ENCODE measurements at places on chromosomes 16 and 17.

- no peaks in the 10 kb centered on the region for H3K27me3 ChIP-seq
- no peaks in the 10 kb centered on the region for H3K36me3 ChIP-seq
- H3K4me3 ChIP-seq, result peak overlapping the region; percentile 71
- peaks cover 22% of the 10 kb centered on the region for H3K4me1 ChIP-seq
- DNase-seq, result peak; percentile 69
- peak overlapping the region; percentile 30 for H3K27ac ChIP-seq
These were observed 5.3 kb upstream of the WDR24 start for GRCh38 chr16:695355-696089.

- H3K36me3 ChIP-seq, result peaks cover 2% of the 10 kb centered on the region
- H3K27me3 ChIP-seq, result no peaks in the 10 kb centered on the region
- H3K4me1 ChIP-seq, result no peaks in the 10 kb centered on the region
- H3K27ac ChIP-seq, result no peak overlapping the region
- H3K4me3 ChIP-seq, result no peak overlapping the region
- no peak for DNase-seq
These were observed 372.3 kb upstream of the SALL1 start for GRCh38 chr16:51523400-51523799.

GRCh38 chr16:4726616-4727015 is 7.5 kb downstream of the ANKS3 start:
- peaks cover 12% of the 10 kb centered on the region for H3K36me3 ChIP-seq
- no peaks in the 10 kb centered on the region for H3K27me3 ChIP-seq

DNA sequence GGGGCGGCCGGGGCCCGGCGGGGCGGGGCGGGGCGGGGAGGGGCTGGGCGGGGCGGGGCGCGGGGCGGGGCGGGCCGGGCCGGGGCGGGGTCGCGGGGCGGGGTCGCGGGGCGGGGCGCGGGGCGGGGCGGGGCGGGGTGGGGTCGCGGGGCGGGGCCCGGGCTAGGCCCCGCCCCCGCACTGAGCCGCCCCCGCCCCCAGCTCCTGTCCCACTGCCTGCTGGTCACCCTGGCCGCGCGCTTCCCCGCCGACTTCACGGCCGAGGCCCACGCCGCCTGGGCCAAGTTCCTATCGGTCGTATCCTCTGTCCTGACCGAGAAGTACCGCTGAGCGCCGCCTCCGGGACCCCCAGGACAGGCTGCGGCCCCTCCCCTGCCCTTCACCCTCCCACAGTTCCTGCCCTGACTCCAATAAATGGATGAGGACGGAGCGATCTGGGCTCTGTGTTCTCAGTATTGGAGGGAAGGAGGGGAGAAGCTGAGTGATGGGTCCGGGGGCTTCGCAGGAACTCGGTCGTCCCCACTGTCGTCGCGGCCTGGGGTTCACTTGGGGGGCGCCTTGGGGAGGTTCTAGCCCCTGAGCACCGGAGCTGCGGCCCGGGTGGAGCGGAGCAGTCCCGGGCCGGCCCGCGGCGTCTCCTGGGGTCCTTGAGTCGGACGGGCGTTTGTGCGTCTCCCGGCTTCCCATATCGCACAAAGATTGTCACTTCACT is 795 bp upstream of the HBM start:
- no peak overlapping the region for H3K27ac ChIP-seq
- no peak for DNase-seq
- H3K4me3 ChIP-seq, result no peak overlapping the region
- H3K36me3 ChIP-seq, result no peaks in the 10 kb centered on the region

DNA sequence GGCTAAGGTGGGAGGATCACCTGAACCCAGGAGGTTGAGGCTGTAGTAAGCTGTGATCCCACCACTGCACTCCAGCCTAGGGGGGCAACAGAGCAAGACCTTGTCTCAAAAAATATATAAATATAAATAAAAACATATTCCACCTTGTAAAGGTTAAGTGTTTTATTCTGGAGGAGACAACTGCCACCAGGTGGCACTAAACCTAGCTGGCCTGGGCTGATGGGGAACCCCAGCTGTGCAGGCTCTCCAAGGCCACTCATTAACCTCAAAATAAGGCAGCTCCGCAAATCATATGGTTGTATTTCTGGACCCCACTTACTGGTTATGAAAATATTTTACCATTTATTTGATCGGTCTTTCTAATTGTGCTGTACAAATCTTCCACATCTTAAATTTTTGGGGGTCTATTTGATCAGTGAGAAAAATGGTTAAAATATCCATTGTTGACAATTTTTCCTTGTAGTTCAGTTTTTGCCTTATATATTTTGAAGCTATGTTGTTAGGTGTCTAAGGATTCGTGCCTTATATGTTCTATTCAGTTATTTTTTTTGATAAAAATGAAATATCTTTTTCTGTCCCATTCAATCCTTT is 8.5 kb upstream of the ICAM2 start:
- peaks cover 34% of the 10 kb centered on the region for H3K4me1 ChIP-seq
- peak; percentile 87 for DNase-seq
- H3K4me3 ChIP-seq, result no peak overlapping the region
- no peak overlapping the region for H3K27ac ChIP-seq
- no peaks in the 10 kb centered on the region for H3K36me3 ChIP-seq

DNA sequence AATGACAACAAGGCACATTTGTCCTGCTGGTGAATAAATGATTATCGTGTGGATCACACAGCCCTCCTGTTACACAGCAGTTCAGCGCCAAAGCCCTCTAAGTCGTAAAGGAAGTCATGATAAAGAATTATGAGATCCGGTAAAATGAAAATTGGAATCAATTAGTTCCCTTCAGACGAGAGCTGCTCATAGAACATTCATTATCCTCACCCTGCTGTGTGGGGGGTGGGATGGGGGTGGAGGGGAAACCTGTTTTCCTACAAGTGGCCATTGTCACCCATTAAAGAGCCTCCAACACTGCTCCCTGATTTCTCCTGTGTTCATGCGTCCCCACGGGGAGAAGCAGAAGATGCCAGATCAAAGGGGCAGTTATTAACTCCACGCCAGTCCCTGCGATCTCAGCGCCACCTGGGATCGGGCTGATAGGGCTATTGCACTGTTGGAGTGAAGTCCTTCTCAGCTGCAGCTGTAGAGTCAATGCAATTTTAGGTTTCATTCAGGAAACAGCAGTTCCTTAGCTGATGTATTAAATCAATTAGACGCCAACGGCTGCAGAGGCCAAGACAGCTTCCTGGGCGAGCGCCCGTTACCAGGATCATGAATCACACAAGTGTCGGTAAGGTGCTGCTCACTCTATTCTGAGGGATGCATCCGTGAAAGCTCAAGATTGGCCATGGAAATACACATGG is 19.2 kb upstream of the CACNG4 start:
- no peak overlapping the region for H3K4me3 ChIP-seq
- no peaks in the 10 kb centered on the region for H3K36me3 ChIP-seq
- H3K27ac ChIP-seq, result no peak overlapping the region
- H3K4me1 ChIP-seq, result peaks cover 18% of the 10 kb centered on the region

DNA sequence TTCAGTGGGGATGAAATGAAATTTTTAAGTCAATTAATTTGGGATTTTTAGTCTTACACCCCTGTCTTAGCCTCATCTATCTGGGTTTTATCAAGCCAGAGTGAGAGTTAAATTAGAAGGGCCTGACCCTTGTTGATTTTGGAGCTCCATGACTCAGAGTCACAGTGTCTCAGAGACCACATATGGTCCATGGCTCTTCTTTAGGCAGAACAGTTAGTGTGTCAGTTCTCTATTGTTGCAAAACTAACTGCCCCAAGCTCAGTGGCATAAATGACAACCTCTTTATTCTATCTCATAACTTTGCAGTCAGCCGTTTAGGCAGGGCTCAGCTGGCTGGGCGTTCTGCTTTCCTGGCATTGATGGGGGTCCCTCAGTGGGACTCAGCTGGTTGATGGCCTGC is 44.7 kb downstream of the IRF8 start:
- no peaks in the 10 kb centered on the region for H3K27me3 ChIP-seq
- DNase-seq, result no peak
- H3K27ac ChIP-seq, result peak overlapping the region; percentile 87
- H3K4me1 ChIP-seq, result peaks cover 55% of the 10 kb centered on the region
- H3K4me3 ChIP-seq, result no peak overlapping the region

GRCh38 chr16:66562986-66563385 is 3.3 kb upstream of the CMTM1 start:
- no peak overlapping the region for H3K27ac ChIP-seq
- no peaks in the 10 kb centered on the region for H3K27me3 ChIP-seq
- no peak overlapping the region for H3K4me3 ChIP-seq
- H3K4me1 ChIP-seq, result peaks cover 58% of the 10 kb centered on the region

- H3K27me3 ChIP-seq, result peaks cover 7% of the 10 kb centered on the region
- no peaks in the 10 kb centered on the region for H3K36me3 ChIP-seq
- H3K4me3 ChIP-seq, result no peak overlapping the region
- H3K27ac ChIP-seq, result peak overlapping the region; percentile 30
These were observed 75.4 kb upstream of the RBL2 start for GRCh38 chr16:53358884-53359283.

DNA sequence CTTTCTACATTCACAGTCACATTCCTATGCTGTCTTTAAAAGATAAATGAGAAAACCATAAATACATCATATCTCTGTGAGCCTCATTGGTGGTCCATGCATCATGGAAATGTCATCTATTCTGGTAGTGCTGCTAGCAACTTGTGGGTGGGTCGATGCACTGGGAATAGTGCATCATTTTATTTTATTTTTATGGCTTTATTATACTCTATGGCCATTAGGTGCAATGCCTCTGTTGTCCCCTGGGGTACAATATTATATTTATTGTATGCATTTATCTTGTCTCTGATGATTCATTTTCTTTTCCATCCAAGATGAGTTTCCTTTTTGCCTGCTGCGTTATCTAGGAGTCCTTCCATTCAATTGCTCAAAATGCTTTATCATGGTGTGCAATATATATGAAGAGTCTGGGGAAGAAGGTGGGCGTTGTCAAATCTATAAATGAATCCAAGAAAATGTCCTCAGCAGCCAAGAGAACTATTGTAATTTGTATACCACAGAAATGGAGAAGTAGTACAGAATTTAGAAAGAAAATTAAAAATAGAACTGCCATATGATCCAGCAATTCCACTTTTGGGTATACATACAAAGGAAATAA is 324.0 kb downstream of the KCNJ2 start:
- no peak for DNase-seq
- no peak overlapping the region for H3K4me3 ChIP-seq
- H3K4me1 ChIP-seq, result no peaks in the 10 kb centered on the region
- peaks cover 4% of the 10 kb centered on the region for H3K27me3 ChIP-seq
- no peaks in the 10 kb centered on the region for H3K36me3 ChIP-seq
- H3K27ac ChIP-seq, result no peak overlapping the region

DNA sequence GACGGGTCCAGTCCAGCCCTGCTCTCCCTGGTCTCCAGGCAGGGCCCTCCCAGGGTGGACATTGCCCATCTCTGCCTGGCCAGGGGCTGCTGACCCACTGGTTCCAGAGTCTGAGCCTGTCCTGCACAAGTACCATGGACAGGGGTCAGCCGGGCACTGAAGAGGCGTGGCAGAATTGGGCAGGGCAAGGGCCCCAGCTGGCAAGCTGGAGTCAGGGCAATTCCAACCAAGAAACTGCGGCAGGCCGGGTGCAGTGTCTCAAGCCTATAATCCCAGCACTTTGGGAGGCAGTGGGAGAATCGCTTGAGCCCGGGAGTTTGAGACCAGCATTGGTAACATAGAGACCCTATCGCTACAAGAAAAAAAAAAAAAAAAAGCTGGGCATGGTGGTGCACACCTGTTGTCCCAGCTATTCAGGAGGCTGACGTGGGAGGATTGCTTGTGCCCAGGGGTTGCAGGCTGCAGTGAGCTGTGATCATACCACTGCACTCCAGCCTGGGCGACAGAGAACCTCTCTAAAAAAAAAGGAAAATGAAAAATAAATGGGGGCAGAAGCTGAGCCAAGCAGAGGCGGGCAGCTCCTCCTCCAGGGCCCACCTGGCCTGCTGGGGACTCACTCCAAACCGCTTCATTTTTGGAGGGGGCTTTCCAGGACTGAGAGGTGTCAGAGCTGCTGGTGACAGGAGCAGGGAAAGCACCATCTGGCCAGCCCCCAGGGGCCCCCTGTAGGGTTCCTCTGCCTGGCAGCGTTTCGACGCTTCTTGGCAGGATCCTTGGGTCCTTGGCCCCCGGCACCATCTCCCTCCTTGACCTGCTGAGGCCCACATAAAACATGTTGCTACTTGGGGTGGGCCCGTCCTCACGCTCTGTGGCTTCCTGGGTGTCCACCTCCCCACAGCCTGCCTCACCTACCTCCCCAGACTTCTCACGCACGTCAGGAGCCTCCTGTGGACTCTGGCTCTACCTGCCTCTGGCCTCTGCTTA is 2.9 kb upstream of the MAFG start:
- no peak overlapping the region for H3K27ac ChIP-seq
- no peak for DNase-seq
- peaks cover 5% of the 10 kb centered on the region for H3K27me3 ChIP-seq
- H3K36me3 ChIP-seq, result peaks cover 13% of the 10 kb centered on the region
- H3K4me3 ChIP-seq, result no peak overlapping the region

- DNase-seq, result peak; percentile 61
- H3K36me3 ChIP-seq, result no peaks in the 10 kb centered on the region
- peaks cover 9% of the 10 kb centered on the region for H3K4me1 ChIP-seq
- H3K27me3 ChIP-seq, result peaks cover 20% of the 10 kb centered on the region
- H3K4me3 ChIP-seq, result peak within 1 kb of the TSS; percentile 80
- H3K27ac ChIP-seq, result no peak within 1 kb of the TSS
These were observed at the start of gene CCDC40 for GRCh38 chr17:80035937-80036714. TSS of gene CCDC40 (plus strand) at chr17:80036642. CDS start at chr17:80036663, 21 bp downstream.

DNA sequence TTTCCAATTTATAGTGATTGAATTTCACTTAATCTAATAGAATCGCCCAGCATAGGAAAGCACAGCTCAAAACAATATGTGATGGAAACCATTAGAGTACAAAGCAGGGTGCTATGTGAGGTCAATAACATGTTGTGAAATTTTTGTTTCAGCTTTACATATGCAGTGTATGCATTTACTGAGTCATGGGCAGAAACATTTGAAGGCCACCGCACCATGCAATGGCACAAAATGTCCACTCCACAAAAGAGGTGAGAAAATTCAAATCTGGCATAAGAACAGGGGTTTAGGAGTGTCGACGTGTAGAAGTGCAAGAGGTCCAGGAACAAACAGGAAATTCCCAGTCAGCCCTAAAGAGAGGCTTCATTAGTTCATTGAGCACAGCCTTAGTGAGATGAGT is 131.2 kb downstream of the ANKFN1 start:
- no peak overlapping the region for H3K27ac ChIP-seq
- DNase-seq, result no peak
- H3K4me1 ChIP-seq, result no peaks in the 10 kb centered on the region

- no peak overlapping the region for H3K27ac ChIP-seq
- H3K4me3 ChIP-seq, result no peak overlapping the region
- peaks cover 11% of the 10 kb centered on the region for H3K27me3 ChIP-seq
- H3K36me3 ChIP-seq, result no peaks in the 10 kb centered on the region
These were observed 18.5 kb downstream of the C16orf82 start for GRCh38 chr16:27085182-27085581.
